ENCODE measurements at places on chromosomes 6 and 20.

DNA sequence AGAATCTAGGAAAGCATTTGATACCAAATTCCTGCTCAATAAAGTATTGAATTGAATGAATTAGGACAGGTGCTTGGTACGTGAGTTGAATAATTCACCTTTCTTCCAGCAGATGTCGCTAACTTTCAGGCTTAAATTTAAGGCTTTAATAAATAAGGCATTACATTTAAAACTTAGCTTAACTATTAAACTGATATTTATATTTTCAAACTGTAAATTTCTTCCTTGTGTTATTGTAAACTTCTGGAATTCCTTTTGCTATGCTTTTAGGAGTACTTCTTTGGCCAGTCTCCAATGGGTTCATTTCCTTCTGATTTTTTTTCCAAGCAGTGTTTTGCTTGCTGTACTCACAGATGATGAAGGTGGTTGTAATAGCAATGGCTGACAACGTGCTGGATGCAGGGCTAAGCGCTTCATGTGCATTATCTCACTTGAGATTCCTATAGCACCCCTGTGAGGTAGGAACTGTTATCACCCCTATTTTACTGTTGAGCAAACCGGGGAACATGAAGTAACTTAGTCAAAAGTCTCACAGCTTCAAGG is 71.3 kb upstream of the SLC2A12 start:
- DNase-seq, result no peak

DNA sequence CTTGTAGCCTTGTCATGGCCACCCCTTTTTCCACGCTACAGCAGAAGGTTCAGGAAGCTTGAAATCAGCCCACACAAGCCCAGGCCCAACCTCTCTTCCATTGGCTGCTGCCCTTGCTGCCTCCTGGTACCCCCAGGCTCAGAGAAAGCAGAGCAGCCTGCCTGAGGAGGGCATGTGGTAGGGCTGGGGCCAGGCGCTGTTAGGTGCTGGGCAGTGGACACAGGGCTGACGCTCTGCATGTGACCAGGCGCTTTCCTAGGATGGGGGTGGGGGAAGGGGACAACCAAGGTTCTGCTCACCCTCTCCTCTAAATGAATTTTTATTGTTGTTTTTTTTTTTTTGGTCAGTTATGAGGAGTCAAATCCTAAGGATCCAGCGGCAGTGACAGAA is 36.3 kb upstream of the ID1 start:
- no peak for DNase-seq

DNA sequence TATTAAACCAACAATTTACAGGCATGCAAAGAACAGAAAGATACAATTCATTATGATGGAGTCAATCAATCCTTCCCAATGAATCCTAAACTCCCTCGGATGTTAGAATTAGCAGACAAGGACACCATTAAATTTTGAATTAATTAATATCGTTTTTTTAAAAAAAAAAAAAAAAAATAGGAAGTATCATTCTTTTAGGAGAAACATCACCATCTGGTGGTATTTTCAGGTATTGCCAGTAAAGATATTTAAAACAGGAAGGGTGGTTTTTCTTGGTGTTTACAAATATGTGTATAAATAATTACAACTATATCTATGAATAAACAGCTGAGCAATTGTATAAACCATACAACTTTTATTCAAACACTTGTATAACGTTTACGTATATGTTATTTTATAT is 564.4 kb downstream of the HAO1 start:
- no peak for DNase-seq

DNA sequence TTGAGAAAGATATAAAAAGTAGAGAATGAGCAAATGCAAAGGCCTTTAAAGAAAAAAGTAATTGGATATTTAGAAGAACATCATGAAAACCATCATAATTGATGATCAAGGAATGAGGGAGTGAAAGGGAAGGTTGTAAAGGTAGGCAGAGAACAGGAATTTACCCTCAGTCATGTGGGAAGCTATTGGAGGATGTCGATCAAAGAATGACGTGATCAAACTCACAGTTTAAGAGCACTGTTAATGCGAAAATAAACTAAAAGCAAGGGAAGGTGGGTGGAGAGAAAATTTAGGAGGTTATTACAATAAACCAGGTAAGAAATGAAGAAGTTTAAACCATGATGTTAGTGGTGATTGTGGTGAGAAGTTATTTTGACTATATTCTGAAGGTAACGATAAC is 982.6 kb upstream of the EYS start:
- no peak for DNase-seq

DNA sequence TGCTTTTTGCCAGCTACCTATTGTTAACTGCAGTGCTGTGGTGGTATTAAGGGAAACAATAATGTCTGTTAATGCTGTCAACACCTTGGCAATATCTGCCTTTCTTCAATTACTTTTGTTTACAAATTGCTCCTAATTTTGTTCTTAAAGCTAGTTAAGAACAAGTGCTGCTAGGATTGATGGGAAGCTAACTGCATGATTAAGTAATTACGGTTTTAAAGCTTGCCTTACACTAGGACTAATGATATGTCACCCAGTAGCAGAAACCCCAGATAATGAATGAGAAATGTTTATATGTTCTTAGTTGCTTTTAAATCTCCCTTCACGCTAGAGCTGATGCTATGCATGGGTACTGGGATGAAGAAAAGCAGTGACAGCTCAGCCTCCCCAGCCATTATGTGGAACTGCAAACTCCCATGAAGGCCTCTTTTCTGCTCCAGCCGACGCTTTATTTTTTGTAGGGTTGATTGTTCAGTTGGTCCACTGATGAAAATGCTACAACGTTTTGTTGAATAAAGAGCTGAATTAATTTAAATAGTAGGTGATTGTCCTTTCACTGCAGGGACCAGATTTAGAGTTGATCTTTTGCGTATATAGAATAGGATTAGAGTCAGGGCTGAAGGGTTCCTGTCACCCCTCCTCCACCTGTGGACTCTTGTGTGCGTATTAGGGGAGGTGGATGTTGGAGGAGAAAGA is 610.5 kb downstream of the TFAP2B start:
- DNase-seq, result no peak

GRCh38 chr6:129663531-129663930 is 46.4 kb downstream of the ARHGAP18 start:
- no peak for DNase-seq

DNA sequence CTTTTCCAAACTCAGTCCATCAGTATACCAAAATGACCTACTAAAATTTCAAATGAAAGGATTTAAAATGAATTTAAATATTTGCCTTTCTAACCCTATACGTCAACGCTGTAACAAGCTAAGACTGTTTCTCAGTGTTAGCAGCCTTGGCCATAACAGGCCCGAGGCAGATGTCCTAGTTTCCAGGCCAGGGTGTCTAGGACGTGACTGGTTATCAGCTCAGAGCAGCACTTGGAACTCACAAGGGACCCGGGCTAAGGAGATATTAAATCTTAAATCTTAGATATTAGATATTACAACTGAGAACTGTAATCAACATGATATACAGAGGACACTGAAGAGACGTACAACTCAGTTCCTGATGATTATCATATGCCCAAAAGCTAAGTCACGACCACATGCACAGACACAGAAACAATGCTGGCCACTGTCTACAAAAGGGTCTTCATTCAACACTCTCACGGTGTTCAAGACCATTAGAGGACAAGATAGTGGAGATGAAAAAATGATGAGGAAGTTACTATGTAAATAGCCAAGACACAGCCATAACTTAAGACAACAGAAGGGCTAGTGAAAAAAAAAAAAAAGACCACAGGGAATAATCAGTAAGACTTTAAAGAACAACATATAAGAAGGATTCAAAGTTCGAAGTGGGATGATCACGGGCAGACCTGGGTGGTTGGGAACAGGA is at the start of gene CLDN20:
Gene CLDN20, plus strand, starts transcription at position 641 of the 691 bp plus-strand sequence. CDS start 11,707 bp downstream, outside the sequence.
- no peak for DNase-seq

DNA sequence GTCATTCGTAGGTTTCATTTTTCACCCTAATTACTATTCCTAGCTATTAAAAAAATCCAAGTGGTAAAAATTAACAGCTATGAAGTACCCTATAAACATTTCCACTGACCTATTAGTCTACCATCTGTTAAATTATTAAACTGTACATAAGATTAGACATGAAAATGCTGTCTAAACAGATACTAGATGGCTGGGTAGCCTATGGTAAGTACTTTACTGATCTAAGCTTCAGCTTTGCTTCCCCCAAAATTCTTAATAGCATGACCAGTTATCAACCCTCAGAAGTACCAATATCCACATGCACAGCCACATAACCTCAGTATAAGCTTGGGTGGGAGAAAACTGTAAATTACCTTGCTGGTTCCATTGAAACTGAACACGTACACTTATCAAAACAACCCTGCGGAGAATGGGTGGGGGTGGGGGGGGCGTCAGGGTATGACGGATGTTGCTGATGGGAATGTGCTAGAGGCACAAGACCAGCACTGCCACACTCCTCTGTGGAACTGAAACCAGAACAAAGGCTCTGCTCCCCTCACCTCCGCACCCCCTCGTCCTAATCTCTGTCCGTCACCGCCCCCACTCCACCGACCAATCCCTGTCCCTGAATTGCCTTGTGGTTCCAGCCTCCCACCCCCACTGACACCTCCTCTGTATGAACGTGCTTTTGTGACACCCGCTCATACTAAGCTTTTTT is 45.3 kb downstream of the B4GALT5 start:
- DNase-seq, result no peak

DNA sequence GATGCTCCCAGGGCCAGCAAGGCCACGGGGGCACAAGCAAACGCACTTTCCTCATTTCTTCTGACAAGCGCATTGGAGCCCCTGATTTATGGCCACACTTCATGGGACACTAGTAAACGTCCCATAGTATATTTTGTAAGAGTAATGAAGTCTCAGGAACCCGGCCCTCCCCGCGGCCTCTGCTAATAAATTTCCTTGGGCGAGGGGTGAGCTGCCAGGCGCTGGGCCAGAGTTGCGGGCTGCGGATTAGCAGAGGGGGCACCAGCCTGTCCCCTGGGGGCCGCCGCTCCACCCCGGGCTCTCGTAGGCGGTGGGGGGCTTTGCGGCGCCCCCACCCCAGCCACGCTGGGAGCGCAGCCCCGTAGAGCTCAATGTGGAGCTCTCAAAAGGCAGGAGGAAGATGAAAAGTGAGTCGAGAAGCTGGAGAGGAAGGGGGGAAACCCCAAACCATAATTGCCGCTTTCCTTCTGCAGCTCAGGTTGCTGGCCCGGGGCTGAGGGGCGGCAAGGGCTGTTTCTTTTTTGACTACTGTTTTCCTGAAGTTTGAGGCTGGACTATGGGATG is 173.6 kb downstream of the CDC5L start:
- DNase-seq, result no peak

GRCh38 chr6:71107911-71108420 is 151.1 kb upstream of the B3GAT2 start:
- DNase-seq, result no peak

- DNase-seq, result no peak
These were observed 184.9 kb downstream of the TINAG start for GRCh38 chr6:54493138-54493537.

DNA sequence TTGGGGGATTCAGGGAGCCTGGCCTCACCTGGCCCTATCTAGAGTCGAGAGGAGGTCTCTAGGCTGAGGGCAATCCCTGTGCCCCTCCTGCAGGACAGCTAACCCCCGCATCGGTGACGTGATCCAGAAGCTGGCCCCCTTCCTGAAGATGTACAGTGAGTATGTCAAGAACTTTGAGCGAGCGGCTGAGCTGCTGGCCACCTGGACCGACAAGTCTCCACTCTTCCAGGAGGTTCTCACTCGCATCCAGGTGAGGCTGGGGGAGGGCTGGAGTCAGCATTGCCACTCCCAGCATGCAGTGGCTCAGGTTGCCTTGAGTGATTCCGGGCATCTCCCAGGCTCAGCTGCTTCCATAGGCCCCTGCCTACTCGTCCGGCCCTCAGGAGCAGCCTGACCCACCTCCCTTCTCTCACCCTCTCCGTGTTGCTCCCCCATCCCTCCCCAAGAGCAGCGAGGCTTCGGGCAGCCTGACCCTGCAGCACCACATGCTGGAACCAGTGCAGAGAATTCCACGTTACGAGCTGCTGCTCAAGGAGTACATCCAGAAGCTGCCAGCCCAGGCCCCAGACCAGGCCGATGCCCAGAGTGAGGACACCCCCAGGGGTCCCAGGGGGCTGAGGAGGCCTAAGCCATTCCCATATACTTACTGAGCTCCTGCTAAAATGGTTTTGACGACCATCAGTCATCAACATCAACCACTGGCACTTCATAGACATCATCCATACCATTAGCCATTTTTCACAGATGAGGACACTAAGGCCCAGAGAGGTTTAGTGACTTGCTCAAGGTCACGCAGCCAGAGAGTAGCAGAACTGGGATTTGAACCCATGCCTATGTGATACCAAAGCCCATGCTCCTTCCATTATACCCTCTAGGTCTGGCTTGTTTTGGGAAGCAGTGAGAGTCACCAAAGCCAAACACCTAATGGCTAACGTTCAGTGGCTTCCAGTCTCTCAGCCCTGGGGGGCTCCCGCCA is 8.3 kb downstream of the FGD2 start:
- no peak for DNase-seq

DNA sequence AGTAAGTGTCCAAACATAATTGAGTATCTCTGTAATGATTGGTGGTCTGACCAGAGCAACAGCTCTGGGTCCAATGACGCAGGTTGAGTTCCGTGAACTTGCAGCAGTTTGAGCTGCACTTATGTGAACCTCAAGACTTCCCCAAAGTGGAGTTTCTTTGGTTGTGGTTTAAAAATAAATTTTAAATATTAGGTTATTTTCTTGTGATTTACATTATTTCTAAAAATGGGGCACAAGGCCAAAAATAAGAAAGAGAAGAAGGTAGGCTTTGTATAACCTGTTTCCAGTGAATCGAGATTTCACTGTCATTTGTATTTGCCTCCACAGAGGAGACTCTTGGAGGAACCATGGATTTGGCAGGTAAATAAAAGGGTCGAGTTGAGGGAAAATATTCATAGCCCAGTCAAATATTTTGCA is 166.4 kb upstream of the ZNF217 start:
- DNase-seq, result no peak

- DNase-seq, result no peak
These were observed 45.2 kb upstream of the NHSL1 start for GRCh38 chr6:138544501-138544900.

All from cortex of kidney (tissue), 1 donor.